ENCODE measurements at places on chromosomes 5 and 9.

DNA sequence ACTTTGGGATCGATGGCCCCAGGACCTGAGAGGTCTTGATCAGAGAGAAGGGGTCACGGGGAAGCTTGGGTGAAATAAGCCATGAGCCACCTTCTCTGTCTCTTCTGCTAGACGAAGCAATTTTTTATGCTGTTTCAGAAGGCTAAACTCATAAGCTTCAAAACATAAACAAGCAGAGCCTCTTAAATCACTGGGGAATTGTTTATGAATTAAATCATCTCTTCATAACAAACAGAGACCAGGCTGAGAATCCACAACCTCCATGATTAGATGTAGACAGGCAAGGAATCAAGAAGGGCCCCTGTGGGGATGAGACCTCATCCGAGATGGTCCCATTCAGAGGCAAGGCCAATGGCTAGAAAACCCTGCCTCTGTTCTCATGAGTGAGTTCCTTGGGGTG, 21.7 kb upstream of the TCOF1 start:
- no peak for DNase-seq

GRCh38 chr5:11387382-11387781, 516.9 kb downstream of the CTNND2 start:
- DNase-seq: no peak

- DNase-seq: no peak
Measured at GRCh38 chr5:53112909-53113308, 3.4 kb upstream of the MOCS2 start.

DNA sequence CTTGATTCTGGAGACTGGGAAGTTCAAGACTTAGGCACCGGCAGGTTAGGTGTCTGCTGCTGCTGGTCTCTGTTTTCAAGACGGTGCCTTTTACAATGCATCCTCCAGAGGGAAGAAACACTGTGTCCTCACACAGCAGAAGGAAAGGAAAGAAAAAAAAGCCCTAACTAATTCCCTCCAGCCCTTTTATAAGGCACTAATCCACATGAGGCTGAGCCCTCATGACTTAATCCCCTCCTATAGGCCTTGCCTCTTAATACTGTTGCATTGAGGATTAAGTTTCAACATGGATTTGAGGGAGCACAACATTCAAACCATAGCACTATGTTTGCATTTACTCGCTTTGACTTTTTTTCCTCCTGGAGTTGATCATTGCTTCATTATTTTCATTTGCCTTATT, 585.9 kb downstream of the TLR4 start:
- DNase-seq: no peak

GRCh38 chr9:4866239-4866969, 73.7 kb downstream of the RCL1 start:
- DNase-seq: no peak

DNA sequence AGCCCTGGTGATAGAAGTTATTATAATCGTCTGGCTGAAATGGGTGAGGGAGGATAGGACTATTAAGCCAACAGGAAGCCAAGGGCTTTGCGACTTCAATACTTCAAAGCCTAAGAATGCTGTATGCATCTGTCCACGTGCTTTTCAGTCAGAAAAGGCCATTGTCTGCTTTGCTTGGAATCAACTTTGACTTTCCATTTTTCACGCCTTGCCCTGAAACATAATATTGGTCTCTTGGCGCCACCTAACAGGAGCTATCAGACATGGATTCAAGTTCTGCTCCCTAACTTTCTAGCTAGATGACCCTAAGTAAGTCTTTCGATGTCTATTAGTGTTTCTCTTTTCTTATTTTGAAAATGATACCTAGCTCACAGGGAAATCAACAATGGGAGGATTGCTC, 572.6 kb downstream of the TLR4 start:
- DNase-seq: no peak

DNA sequence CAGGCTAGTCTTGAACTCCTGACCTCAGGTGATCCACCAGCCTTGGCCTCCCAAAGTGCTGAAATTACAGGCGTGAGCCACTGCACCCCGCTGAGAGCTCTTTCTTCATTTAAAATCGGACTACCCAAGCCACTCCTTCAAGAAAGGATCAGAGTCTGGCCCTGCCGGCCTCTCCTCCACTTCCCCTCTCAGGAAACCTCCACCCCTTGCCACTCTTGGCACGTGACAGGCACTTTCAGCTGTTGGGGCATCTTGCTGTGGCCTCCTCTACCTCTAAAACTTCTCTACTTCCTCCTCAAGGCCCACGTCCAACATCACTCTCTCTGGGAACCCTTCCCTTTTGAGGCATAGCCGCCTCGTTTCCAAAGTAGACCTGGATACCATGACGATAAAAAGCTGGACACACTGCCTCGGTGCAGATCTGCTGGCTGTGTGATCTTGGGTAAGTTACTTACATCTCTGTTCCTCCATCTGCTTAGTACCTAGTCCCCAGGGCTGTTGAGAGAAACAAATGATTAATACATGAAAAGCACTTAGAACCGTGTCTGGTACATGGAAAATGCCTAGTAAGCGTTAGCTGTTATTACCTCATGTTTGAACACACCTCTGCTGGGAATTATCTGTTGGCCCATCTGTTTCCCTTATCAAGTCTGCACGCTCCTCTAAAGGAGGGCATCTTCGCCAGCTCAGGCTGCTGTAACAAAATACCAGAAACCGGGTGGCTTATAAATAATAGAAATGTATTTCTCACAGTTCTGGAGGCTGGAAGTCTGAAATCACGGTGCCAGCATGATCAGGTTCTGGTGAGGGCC, 55.3 kb downstream of the SMIM23 start:
- DNase-seq: no peak

- no peak for DNase-seq
Measured at GRCh38 chr9:89376286-89376685, 58.0 kb downstream of the SECISBP2 start.

Data from skeletal muscle cell (primary cell).